ENCODE measurements at places on chromosomes 13 and 19. TPM values are rescaled to one million over a fixed set of nuclear protein-coding genes. Genes with fewer than 3 reads are reported as not detected.
A peak's percentile ranks its signal among the peaks of the same experiment; 100 is the strongest.

The KLK14 gene
- not detected for total RNA-seq

The KLK12 gene
- not detected for total RNA-seq

The LRRC8E gene
- 5.2 TPM for total RNA-seq

DNA sequence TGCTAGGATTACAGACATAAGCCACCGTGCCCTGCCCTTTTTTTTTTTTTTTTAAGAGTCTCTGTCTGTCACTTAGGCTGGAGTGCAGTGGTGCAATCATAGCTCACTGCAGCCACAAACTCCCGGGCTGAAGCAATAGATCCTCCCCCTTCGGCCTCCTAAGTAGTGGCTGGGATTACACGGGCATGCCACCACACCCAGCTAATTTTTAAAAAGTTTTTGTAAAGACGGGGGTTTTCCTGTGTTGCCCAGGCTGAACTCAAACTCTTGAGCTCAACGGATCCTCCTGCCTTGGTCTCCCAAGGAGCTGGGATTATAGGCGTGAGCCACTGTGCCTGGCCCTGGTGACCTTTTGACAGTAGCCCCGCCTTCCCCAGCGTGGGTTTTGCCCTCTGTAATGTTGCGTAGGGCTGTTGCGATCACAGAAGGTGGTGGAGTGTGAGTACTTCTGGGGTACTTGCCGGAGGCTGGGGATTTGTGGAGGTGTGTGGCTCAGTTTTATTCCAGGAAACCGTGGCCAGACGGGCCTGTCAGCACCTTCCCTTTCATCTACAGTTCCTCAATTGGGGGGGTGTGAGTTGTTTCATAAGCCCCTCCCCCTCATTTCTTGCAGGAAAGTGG lies 11.6 kb upstream of the RETN start:
- DNase-seq, result no peak

DNA sequence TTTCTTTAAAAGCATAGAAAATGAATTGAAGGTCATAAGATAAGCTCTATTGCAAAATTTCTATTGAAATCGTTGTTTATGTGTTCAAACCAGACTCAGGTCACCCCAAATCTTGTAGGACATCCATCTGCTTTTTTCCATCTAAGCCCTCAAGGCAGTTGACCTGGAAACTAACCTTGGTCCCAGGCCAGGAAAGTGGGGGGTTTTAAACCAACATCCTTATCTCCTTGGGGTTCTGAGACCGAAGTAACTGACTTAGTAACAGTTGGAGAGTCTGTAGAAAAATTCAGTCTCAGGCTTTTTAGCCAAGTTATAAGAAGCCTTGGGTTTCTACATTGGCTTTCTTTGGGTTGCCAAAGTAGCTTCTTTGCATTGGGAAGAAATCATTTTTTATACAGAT lies 23.4 kb downstream of the ZNF507 start:
- no peak for DNase-seq

GRCh38 chr19:42284066-42284501 lies 15.0 kb downstream of the CIC start:
- peak; percentile 82 for DNase-seq

- DNase-seq, result no peak
Measured at GRCh38 chr19:5302396-5302795, 38.2 kb downstream of the PTPRS start.

DNA sequence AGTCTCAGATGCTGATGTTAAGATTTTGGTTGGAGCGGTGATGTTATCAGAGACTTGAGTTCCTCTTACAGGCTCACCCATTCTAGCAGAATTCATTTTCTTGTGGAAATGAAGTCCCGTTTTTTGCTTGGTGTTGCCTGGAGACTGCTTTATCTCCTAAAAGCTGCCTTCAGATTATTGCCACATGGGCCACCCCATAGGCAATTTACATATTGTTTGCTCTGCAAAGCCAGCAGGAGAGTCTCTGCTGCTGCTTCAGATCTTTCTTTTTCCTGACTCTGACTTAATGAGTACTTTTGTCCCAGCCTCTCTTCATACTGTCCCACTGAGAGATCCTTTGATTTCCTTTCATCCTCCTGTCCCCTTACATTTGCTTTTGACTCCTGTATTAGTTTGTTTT lies 114.6 kb downstream of the TDRD3 start:
- DNase-seq, result no peak

GRCh38 chr19:29886586-29886985 lies 55.5 kb upstream of the URI1 start:
- no peak for DNase-seq

- DNase-seq, result no peak
Measured at GRCh38 chr13:60273971-60274527, 110.3 kb upstream of the DIAPH3 start.

DNA sequence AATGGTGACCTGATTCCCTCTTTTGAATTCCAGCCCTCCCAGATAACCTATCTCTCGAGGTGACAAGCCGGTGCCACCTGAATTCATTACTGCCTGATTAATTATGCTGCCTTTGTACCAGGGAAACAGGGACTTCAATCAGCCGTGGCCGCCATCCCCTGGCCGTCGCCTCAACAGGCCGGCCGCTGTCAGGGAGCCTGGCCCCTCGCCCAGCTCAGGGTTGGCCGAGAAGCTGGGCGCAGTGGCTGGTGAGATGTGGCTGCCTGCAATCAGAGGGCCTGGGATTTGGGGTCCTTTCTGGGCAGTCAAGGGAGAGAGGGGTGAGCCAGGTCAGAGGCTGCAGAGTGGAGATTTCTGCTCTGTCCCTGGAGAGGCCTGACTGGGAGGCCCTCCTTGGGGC lies 91.2 kb downstream of the KCTD15 start:
- no peak for DNase-seq
